Left ventricle myocardium superior (tissue), 1 donor: ENCODE measurements at places on chromosomes 12 and 14. TPM values are rescaled to one million over a fixed set of nuclear protein-coding genes. Genes with fewer than 3 reads are reported as not detected.

EIF2S3B gene
- not detected for total RNA-seq

DNA sequence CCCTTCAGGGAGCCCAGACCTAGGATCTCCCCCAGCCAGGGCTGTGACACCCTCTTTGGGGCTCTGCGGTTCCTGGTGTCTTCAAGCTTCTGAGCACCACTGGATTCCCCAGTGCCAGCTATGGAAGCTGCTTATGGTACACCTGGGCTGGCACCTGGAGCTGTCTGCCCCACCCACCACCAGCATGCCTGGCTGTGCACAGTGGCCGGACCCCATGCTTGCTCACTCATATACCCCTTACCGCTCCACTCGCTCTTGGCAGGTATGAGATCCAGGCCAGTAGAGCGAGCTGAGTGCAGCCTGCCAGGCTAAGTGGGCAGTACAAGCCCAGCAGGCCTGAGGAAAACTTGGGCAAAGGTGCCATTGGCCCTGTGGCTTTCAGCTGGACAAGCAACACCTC, 114.0 kb downstream of the DACT1 start:
- DNase-seq = no peak

FSCB gene
- total RNA-seq = not detected

DNA sequence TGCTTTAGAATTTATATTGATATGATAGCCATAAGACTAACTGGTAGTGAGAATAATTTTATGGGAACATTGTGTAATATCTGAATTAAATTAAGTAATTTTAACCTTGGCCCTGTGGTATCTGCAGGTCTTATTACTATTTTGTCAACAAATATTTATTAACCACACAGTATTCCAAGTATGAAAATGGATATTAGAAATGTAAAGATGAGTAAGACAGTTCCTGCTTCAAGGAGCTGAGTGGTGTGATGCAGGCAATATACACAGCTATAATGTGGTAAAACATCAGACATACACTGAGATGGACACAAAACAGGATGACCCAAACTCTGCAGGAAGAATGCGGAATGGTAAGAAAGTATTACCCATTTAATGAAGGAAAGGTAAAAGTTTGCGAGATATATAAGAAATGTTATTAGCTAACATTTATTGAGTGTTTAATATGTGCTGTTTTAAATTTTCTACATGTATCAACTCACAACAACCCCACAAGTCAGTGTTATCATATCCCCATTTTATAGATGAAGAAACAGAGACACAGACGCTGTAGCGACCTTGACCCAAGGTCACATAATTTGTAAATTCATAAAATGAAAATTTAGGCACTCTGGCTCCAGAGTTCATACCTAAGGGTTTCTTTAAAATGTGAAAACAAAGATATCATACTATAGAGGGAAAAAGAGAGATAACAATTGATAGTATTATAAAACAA, 12.7 kb downstream of the ABCD2 start:
- no peak for DNase-seq

DNA sequence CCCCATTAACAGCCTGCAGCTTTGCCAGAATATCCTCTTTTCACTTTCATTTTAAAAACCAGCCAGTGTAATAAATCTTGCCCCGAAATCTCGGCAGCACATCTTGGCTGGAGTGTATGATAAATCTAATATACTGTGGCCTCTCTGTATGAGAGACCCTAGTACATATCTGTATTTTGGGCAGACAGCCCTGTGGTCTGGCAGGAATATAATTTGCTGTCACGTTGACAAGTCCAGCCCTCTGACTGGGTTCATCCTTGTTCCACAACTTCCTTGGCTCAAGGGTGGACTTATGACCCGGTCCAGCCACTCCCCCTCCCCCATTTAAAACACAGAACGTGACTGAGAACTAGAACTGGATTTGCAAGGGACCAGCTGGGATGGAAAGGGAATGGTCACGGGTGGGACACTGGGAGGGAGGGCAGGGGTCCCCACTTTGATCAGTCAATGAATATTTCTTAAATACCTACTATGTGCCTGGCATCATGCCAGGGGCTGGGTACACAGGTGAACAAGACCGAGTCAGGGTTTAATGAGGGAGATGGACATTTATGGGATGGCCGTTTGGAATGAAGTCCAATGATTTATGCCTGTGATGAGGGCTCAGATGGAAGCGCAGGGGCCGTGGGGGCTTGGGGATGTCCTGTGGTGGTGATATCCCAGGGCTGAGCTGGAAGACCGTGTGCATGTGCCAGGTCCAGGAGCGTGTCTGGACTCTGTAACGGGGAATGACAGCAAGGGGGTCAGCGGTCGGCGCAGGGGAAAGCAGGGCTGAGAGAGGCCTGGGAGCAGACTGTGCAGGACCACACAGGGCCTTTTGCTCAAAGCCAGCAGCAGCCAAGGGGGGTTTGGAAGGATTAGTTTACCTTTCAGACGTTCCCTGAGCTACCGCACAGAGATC, 190.5 kb downstream of the PHETA1 start:
- no peak for DNase-seq

KLRK1 gene
- total RNA-seq = not detected

DNA sequence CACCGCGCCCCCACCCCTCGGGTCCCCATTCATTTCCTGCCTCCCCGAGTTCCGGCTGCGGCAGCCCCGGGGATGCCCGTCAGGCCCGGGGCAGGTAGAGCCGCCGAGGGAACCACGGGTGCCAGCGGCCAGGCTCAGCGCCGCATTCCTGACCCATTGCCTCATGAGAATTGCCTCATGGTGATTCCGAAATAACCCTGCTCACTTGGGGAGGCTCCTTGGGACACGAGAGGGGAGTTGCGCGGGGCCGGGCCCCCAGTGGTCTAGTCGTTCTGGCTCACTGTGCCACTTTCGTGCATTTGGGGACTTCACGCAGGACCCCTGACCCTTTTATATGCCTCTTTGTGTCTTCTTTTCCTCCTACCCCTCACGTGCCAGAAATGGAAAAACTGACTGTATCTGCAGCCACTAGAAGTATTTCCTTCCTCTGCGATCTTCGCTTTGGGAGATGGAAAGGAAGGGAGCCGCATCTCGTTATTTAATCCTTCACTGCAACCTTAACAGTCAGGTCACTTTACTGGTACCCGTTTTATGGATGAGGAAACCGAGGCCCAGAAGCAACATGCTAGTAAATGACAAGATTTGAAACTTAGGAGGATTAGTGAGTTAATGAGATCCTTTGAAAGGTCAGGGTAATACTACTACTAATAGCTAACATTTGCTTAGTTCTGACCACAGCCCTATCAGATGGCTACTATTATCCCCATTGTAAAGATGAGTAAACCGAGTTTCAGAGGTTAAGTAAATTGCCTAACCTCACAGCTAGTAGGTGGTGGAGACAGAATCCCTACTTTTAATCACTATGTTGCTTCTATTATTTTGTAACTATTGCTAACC, 768 bp downstream of the PTPN11 start:
- DNase-seq = peak; percentile 79

GRCh38 chr12:98465505-98465904, 49.9 kb upstream of the TMPO start:
- DNase-seq = no peak

GRCh38 chr14:36505181-36505815, 14.7 kb downstream of the NKX2-1 start:
- DNase-seq = no peak

DNA sequence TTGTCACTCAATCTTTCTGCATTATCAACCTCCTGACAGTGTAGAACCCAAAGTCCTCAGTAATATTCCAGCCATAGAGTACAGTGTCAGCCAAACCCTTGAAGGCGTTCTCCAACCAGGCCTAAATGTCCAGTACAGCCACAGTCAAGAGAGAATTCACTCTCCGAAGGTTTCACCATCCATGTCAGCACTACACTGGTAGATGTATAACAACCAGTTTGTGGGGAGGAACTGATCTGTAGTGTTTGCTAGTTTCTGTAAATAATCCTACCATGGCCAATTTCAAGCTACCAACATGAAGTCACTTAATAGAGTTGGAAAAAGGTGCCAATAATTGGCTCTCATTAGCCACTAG, 456 bp upstream of the MDP1 start:
- DNase-seq = no peak

- no peak for DNase-seq
Measured at GRCh38 chr12:26768611-26769603, 64.1 kb downstream of the ITPR2 start.

ADAM20 gene
- 0.57 TPM for total RNA-seq

- DNase-seq = no peak
Measured at GRCh38 chr12:47711448-47711847, 5.6 kb upstream of the RPAP3 start.
